ENCODE measurements at places on chromosomes 16 and 17.

DNA sequence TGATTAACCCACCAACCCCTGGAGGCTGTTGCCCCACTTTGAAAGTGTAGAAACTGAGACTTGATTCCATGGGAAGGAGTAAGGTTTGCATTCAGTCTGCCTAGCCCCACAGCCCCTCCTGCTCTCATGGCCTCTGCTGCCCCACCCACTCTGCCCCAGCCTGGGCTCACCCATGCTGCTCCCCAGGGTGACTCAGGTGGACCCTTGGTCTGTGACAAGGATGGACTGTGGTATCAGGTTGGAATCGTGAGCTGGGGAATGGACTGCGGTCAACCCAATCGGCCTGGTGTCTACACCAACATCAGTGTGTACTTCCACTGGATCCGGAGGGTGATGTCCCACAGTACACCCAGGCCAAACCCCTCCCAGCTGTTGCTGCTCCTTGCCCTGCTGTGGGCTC, 6.5 kb downstream of the PRSS41 start:
- DNase-seq: no peak

- no peak for DNase-seq
Observed at GRCh38 chr17:79691931-79692330, 38.8 kb upstream of the ENPP7 start.

DNA sequence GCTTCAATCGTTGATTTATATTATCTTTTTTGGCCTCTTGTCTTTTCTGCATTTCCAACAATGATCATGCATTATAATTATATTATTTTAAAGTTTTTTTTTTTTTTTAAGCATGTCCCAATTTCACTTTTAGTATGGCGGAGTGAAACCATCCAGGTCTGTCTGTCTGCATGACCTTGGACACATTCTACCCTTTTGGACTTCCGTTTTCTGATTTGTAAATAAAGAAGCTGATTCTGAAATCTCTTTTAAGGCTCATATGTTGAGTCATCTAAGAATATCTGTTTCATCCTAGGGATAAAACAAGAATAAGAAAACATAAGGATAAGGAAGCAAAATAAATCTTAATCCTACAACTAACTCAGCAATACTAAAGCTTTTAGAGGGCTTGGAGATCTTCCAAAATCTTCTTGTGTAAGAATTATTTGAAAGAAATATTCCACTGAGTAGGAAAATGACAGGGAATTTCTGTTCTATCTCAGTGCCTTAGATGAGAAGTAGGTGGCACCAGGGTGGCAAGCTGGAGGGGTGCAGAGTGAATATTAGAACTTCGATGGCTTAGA, 195.7 kb upstream of the TOX3 start:
- no peak for DNase-seq

- DNase-seq: no peak
Observed at GRCh38 chr17:8369944-8370343, 6.6 kb downstream of the KRABD2 start.

- no peak for DNase-seq
Observed at GRCh38 chr17:36205637-36206485, 5.0 kb upstream of the CCL4L2 start.

- no peak for DNase-seq
Observed at GRCh38 chr16:9408297-9408878, 316.9 kb downstream of the HAPSTR1 start.

GRCh38 chr17:12851901-12852435, 62.7 kb downstream of the ARHGAP44 start:
- DNase-seq: peak; percentile 28

DNA sequence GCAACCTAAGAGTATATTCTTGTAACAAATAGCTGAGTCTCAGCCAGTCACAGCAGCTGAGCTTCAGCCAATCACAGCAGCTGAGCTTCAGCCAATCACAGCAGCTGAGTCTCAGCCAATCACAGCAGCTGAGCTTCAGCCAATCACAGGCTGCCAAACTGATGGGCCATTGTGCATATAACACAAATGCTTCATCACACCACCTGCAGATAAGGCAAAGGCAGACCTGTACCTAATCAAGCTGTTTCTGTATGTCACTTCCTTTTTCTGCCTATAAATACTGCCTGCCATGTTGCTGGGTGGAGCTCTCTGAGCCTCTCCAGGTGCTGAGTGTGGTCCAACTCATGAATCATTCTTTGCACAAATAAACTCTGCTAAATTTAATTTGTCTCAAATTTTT, 19.9 kb downstream of the MYH13 start:
- DNase-seq: no peak

GRCh38 chr16:71288570-71288889, 672 bp downstream of the CMTR2 start:
- no peak for DNase-seq

GRCh38 chr16:84454611-84455010, 49.8 kb downstream of the MEAK7 start:
- no peak for DNase-seq

- no peak for DNase-seq
Observed at GRCh38 chr17:70535986-70536385, 366.7 kb downstream of the KCNJ2 start.

DNA sequence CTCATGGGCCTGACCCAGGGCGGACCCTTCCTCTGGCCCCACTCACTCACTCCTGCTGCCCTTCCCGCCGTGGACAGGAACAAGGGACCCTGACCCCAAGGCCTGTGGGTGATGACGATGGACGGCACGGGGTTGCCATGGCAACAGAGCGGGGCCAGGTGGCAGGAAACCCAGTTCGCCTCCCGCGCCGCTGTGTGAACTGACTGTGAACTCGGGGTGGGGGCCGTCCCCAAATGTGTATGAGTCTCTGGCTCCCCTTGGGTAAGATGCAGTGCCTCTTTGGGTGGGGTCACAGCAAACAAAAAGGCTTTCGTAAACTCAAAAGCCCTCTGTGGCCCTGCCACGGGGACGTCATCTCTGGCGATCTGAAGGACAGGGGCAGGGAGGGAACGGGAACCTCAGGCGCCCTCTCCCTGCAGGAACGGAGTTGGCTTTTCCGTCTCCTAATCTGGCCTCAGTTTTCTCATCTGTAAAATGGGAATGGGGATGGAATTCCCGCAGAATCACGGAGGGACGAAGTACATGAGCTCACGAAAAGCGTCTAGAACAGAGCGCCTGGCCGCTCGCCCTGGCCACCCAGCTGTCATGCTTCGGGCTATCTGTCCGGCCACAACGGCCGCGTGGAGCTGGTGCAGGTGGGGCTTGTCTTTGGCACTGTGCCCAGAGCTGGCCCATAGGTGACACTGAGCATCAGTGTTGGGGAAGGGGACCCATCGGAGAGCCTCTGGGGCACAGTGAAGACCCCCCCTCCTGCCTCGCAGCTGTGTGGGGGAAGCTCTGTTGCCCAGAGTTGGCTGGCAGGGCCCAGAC, 44.9 kb upstream of the PABPN1L start:
- DNase-seq: no peak
